Stimulated activated CD4-positive, alpha-beta T cell treated with anti-CD3 and anti-CD28 coated beads, TNF-alpha, amount 100 ng/mL, for 1 hour (primary cell): ENCODE measurements at places on chromosomes 4 and X.
A peak's percentile ranks its signal among the peaks of the same experiment; 100 is the strongest.

- DNase-seq, result peak; percentile 2
Observed at GRCh38 chr4:54322818-54323417, 93.8 kb downstream of the PDGFRA start.

GRCh38 chr4:35464964-35465528 lies 779.3 kb downstream of the ARAP2 start:
- no peak for DNase-seq

DNA sequence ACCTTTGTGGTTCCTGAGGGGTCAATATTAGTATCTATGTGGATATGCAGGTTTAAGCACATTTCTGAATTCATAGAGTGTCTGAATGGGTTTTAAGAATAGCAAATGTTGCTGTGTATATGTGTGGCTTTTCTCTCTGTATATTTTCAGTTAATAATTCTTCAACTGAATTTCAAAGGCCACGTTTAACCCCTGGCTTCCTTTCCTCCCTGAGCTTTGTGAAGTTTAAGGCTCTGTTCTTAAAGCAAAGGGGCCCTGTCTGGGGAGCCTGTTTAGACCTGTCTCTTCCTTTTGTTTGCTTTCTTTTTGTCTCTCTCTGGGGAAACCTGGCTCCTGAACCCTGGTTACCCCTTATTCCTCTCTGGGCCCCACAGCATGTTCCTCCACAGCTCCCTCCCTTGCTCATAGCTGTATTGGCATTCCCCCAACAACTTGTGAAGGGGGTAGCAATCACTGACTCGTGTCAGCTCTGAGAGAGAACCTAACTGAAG lies 139.1 kb downstream of the COL4A6 start:
- DNase-seq, result no peak

GRCh38 chr4:93660036-93660435 lies 168.5 kb upstream of the ATOH1 start:
- no peak for DNase-seq

DNA sequence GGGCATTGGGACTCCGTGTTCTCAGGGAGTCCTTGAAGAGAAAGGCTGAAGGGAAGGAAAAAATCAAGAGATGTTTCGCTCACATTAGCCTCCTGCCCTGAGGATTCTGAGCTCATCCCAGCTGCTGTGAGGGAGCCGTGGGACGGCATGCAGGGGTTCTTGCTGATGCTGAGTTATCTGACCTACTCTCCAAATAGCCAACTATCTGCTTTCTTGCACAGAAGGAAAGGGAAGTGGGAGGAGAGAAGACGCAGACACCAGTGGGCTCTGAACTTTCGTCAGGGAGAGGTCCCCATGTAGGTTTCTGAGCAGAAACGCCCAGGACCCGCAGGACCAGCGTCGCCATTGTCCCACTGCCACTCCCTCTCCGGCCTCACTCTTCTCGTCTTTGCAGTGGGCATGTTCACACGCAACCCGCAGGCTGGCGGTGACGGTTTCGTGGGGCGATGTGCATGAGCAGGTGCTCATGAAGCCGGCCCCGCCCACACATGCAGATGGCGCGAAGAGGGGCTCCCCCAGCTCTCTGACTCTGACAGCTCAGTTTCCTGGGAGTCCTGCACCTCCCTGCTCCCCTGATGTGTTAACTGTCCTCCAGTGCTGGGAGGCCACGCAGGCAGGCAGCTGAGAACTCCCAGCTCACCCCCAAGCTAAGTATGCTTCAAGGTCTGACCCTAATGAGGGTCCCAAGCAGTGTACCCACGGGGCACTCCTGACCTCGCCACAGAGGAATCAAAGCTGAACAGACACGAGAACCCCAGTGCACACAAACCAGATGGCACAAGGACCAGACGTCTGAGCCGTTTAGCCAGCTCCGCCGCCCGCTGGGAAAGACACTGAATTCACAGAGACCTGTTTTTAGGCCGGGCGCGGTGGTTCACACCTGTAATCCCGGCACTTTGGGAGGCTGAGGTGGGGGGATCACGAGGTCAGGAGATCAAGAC lies 13.6 kb upstream of the ABLIM2 start:
- no peak for DNase-seq
